ENCODE measurements at places on chromosomes 4 and X. TPM values are rescaled to one million over a fixed set of nuclear protein-coding genes. Genes with fewer than 3 reads are reported as not detected.

The MAGEA8 gene
- total RNA-seq: not detected

The EGF gene
- total RNA-seq: 1.0 TPM

The VEGFC gene
- 60.5 TPM for total RNA-seq

The SMARCA1 gene
- total RNA-seq: 70.9 TPM

The TASL gene
- not detected for total RNA-seq

The ADH1C gene
- total RNA-seq: 0.23 TPM

The HS3ST1 gene
- 0.65 TPM for total RNA-seq

The ALPK1 gene
- total RNA-seq: 17.5 TPM

The CYSLTR1 gene
- 5.1 TPM for total RNA-seq

The MAGEC1 gene
- total RNA-seq: not detected

The IL9R gene
- total RNA-seq: not detected

The SPIN2A gene
- 0.53 TPM for total RNA-seq

The BBS7 gene
- 19.0 TPM for total RNA-seq

The CORIN gene
- total RNA-seq: 2.4 TPM

The BEX1 gene
- total RNA-seq: 8.7 TPM

The C4orf51 gene
- total RNA-seq: not detected

The TMEM47 gene
- total RNA-seq: 135 TPM

The ZNF185 gene
- total RNA-seq: 10.7 TPM

The UGT8 gene
- 0.10 TPM for total RNA-seq

The MAB21L2 gene
- total RNA-seq: 4.6 TPM

The SORBS2 gene
- 18.1 TPM for total RNA-seq

The PFKFB1 gene
- 0.03 TPM for total RNA-seq

The GYPA gene
- total RNA-seq: not detected

The FHL1 gene
- 268 TPM for total RNA-seq

The CLCN5 gene
- 17.7 TPM for total RNA-seq

The ARHGEF6 gene
- total RNA-seq: 15.8 TPM

The MAP3K15 gene
- 0.13 TPM for total RNA-seq

The AADAT gene
- total RNA-seq: 2.8 TPM

The NIPAL1 gene
- 2.0 TPM for total RNA-seq

The SHROOM2 gene
- 0.72 TPM for total RNA-seq

The CTAG1B gene
- total RNA-seq: not detected

The MGAT4D gene
- total RNA-seq: not detected

The GPR119 gene
- total RNA-seq: not detected

The PAGE1 gene
- total RNA-seq: not detected

The RNF128 gene
- 6.7 TPM for total RNA-seq

The ACE2 gene
- 0.20 TPM for total RNA-seq

The FGF2 gene
- total RNA-seq: 174 TPM

The MAGEE2 gene
- total RNA-seq: not detected

The VCX3B gene
- total RNA-seq: not detected

The RHOXF1 gene
- not detected for total RNA-seq

The SAT1 gene
- total RNA-seq: 98.4 TPM

The CENPC gene
- 9.3 TPM for total RNA-seq

The CT45A5 gene
- total RNA-seq: not detected

The CD99 gene
- 354 TPM for total RNA-seq

The GBA3 gene
- total RNA-seq: 0.07 TPM

The STPG2 gene
- total RNA-seq: not detected
